Cortex of kidney (tissue), 1 donor: ENCODE measurements at places on chromosomes 5 and 9.

- DNase-seq, result no peak
Measured at GRCh38 chr5:17079562-17079961, 137.9 kb upstream of the BASP1 start.

DNA sequence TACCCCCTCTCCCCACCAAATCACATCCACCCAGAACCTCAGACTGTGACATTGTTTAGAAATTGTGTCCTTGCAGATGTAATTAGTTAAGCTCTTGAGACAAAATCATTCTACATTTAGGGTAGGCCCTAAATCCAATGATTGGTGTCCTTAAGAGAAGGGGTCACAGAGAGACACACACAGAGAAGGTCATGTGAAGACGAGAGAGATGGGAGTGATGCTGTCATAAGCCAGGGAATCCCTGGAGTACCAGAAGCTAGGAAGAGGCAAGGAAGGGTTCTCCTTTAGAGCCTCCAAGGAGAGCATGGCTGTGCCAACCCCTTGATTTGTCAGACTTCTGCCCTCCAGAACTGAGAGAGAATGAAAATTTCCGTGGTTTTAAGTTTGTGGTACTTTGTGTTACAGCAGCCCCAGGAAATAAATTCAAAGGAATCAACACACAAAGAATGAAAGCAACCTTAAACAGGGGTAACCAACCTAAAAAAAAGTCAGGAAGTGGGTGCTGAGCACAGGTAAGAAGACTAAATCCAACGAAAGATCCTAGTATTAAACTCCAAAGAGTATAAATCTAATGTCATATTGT is 33.6 kb downstream of the TIMD4 start:
- DNase-seq, result no peak

DNA sequence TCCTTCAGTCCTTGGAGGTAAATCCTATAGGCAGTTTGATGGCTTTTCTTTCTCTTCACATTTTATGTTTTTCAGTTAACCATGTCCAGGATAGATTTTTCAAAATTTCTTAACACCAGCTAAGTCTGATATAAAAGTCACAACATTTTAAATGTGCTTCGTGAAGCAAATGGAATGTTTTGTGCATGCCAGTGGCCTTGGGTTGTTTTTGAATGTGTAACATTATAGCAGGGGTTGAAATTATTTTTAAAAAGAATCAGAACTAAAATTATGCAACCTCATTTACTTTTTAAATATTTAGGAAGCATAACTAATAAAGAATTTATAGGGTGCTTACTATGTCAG is 201.1 kb downstream of the ARHGEF28 start:
- no peak for DNase-seq

- no peak for DNase-seq
Measured at GRCh38 chr5:6737043-6737941, 24.1 kb downstream of the TENT4A start.

DNA sequence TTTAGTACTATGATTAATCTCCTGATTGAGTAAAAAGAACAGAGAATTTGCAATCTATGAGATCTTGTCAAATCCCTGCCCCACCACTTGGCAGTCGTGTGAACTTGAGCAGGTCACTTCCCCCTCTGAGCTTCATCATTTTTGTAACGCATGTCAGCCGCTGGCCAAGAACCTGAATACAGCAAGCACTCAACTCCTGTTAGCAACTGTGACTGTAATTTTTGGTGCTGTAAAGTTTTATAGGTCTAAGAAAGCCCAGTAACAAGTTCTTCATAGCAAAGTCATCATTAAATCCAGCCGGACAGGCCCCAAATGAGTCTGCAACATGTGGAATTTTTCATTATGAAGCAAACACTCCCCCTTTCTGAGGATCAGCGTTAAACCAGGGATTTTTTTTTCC is 49.4 kb downstream of the DRD1 start:
- DNase-seq, result no peak

DNA sequence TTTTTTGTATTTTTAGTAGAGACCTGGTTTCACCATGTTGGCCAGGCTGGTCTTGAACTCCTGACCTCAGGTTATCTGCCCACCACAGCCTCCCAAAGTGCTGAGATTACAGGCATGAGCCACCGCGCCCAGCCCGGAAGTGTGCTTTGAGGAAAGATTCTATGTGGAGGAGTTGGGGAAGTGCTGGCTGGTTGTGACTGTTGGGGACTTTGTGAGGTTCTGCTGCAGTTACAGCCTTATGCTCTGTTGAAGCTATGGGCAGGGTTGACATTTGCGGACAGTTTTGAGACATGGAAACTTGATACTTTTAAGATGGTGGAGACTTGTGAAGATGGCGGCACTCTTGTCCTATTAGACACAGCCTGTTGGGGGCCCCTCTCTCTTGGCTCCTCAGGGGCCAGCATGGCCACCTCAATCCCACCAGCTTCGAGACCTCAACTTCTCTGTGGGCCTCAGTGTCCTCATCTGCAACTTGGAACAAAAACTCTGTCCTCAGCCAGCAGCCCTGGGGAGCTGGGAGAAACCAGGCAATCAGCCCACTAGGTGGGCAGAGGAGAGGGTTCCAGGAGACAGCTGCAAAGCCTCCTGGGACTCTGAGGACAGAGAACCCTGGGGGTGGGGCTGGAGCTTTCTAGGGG is 24.9 kb downstream of the C9orf50 start:
- no peak for DNase-seq

GRCh38 chr9:33273972-33274328 is 9.1 kb downstream of the CHMP5 start:
- no peak for DNase-seq

GRCh38 chr5:110104726-110105669 is 415.3 kb downstream of the MAN2A1 start:
- no peak for DNase-seq

GRCh38 chr5:86124333-86124732 is 493.4 kb upstream of the COX7C start:
- no peak for DNase-seq

GRCh38 chr9:89912605-89912953 is 307.8 kb downstream of the GADD45G start:
- no peak for DNase-seq

GRCh38 chr5:141765896-141766551 is 84.0 kb upstream of the ARAP3 start:
- no peak for DNase-seq

- DNase-seq, result no peak
Measured at GRCh38 chr5:124972703-124973102, 226.3 kb upstream of the ZNF608 start.

- no peak for DNase-seq
Measured at GRCh38 chr5:164722702-164723101, 1217.3 kb downstream of the MAT2B start.

GRCh38 chr5:120092649-120093048 is 371.5 kb upstream of the PRR16 start:
- DNase-seq, result no peak

DNA sequence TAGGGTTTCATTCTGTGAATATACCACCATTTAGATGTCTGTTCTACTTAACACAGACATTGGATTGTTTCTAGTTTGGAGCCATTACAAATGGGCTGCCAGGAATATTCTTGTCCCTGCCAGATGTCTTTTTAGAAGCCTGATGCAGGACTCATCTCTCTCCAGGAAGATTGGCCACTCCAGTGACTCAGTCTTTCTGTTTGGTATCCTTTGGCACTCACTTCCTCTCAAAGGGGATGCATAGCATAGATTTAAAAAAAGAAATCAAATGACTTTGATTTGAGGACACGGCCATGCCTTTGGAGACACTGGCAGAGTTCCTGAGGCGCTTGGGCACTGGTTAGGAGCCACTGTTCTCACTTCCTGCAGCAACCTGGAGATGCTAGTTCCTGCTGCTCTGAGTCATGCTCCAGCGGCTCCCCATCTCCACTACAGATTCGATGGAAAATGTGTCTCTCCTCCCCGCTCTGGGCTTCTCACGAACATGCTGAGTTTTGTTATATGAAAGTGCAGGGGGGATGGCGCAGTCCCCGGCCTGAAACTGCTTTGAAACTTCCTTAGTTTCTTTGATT is 3.5 kb upstream of the ZNF366 start:
- no peak for DNase-seq
